ENCODE measurements at places on chromosomes 11 and 22.
A peak's percentile ranks its signal among the peaks of the same experiment; 100 is the strongest.

DNA sequence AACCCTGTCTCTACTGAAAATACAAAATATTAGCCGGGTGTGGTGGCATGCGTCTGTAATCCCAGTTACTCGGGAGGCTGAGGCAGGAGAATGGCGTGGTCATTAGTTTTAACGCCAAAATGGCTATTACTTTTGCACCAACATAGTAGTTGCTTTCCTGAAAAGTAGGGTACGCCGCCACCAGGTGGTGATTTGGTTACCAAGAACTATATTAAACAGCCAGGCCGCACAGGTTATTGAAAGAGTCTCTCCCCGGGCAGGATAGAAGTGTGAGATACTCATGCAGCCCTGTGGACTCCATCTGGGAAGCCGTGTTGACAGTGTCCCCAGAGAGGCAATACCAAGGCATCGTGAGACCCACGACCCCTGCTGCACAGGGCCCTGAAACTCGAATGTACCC lies 24.6 kb upstream of the LRRC32 start:
- DNase-seq = no peak

DNA sequence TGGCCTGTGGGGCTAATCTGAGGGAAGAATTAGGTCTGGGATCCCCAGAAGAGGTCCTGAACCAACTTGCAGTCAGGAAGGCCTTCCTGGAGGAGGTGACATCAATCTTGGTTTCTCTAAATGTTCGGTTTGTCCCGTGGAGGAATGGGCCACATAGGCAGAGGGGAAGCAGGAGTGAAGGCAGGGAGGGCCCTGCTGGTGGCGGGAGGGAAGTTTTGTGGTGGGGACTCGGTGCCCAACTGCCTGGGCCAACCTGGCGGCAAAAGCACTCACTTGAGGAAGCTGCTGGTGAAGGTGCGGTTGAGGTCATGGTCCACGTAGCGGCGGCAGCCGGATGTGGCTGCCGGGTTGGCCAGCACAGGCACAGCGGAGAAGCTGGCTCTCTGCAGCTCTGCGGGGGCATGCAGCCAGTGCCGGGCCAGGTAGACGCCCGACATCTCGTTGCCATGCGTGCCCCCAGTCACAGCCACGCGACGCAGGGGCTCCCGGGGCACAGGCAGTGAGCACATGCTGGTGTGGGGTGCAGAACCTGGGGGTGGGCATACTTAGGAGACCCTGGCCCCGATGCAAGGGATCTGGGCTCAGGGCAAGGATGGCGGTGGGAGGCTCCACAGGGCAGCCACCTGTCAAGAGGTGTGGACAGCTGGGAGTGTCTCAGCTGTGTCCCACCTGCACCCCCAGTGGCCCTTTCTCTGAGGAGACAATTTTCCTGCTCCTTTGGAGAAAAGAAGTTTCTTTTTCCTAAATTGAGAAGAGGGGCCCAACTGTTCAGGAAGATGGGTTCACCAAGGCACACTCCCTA lies 3.8 kb downstream of the ACY3 start:
- DNase-seq = peak; percentile 33

DNA sequence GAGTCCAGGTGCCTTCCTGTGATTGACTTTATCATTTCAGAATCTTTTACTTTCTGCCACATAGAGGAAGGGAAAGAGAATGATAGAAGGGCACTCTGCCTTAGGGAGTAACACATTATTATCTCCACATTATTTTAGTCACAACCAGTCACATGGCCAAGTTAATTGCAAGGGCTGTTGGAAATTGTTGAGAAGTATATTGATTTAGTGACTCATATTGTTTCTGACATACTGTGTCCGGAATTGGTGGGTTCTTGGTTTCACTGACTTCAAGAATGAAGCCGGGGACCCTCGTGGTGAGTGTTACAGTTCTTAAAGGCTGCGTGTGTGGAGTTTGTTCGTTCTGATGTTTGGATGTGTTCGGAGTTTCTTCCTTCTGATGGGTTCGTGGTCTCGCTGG lies 8.7 kb downstream of the OR51B4 start:
- no peak for DNase-seq

DNA sequence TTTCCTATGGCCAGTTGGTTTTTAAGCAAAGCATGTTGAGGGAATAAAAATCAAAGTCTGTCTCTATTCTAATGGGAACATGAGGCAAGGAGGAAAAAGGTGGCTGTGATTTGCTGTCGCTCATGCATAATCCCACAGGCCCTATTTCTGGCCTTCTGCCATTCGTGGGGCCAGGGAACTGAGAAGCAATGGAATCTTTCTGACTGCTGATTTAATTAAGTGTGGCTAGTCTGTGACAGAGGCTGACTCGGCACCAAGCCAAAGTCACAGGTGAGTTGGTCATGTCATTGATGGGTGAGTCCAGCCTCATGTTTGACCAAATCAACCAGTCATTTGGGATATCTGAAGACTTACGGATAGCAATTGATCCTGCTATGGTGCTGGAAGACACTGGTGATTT lies 429.3 kb upstream of the CADM1 start:
- DNase-seq = no peak

GRCh38 chr11:125073616-125074483 lies 10.7 kb downstream of the SLC37A2 start:
- no peak for DNase-seq

DNA sequence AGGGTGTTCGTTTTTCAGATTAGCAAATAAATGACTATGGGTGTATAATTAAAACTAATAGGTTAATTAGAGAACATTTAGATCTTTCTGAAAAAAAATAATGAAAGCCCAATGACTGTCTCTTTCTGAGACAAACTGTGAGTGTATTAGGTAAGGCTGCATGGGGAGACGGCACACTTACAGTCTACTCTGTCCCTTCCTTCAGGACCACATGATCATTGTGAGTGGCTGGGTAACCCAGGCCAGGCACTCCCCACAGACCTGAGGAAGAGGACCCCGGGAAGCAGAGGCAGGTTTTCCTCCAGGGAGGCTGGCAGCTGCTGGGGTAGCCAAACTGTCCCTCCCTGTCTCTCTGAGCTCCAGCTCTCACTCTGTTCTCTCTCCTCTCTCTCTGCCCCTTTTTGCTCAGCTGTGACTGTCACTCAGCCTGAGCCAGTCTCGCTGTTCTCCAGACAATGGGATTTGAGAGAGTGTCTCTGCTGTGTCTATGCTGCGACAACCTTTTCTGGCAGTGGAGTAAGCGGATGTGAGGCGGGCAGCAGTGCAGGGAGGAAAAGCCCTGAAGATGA lies 83.1 kb upstream of the NCAM1 start:
- DNase-seq = no peak

- DNase-seq = no peak
These were observed 9.7 kb upstream of the GLB1L3 start for GRCh38 chr11:134266440-134266839.

DNA sequence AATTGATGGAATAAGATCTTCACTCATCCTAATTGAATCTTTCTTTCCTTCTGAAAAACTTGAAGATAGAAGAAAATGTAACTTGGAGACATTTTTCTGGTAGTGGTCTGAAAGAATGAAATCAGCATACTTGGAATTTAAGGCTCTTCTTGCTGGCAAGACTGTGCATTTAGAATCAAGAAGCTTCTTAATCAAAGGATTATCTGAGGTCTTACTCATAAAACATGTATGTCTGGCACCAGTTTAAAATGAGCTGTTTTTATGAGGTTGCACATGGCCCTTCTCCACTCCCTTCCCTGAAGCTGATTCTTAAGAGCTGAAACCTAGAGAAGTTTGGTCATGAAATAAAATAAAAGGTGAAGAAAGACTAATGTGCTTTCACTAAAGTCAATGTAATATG lies 77.3 kb downstream of the ARHGEF12 start:
- DNase-seq = no peak

GRCh38 chr11:128832121-128832497 lies 35.0 kb downstream of the KCNJ1 start:
- no peak for DNase-seq

DNA sequence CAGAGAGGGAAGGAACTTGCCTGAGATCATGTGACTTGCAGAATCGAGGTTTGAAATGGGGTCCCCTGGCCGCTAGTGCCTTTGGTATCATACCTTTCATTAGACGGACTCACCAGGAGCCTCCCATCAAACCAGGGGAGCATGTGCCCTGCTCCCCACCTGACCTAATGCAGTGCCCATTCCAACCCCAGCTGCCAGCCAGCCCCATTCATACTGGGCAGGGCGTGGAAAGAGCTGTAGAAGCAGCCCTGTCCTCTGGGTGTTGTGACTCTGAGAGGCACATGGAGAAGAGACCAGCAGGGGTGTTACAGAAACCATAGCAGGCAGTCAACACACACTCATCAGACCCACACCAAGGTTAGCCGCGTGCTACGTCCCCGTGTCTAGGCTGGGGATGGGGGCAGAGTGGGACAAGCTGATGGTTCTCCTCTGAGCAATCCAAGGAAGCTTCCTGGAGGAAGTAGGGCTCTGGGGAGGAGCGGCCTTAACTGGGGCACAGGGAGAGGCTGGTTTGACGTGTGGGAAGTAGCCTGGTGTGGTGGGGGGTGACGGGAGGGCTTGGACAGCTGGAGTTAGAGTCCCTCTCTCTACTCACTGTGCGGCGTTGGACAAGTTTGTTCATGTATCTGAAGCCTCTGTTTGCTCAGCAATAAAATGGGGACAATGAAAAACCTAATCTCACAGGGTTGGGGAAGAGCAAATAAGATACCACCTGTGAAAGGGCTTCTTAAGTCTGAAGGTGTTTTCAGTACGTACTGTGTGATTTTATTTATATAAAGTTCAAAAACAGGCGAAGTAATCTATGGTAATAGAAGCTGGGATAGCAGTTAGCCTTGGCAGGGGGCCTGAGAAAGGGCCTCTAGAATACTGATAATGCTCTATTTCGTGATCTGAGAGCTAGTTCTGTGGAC lies 14.0 kb downstream of the GRIK4 start:
- no peak for DNase-seq

- no peak for DNase-seq
These were observed 166.8 kb upstream of the NCAM1 start for GRCh38 chr11:112794331-112794846.

- DNase-seq = no peak
These were observed 39.9 kb downstream of the MAML2 start for GRCh38 chr11:96303064-96303463.

DNA sequence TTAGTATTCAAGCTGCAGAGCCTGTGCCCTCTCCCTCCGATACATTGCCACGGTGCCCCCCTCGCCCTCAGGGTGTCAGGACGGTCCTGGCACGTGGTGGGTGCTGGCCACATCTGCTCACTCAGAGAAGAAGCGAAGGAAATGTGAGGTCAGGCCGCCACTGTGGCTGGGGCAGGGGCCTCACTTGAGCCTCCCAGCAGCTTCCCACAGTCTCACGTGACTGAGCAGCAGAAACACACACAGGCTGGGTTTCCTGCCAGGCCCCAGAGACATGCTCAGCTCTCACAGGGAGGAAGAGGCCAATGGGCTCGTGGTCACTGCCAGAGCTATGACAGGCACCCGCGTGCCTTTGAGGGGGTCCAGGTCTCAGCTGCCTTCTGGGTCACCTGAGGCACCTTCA lies 37.9 kb upstream of the PRR5 start:
- DNase-seq = peak; percentile 48

- DNase-seq = peak; percentile 82
These were observed 6.3 kb upstream of the FADS3 start for GRCh38 chr11:61897387-61898246.

- no peak for DNase-seq
These were observed 1.6 kb upstream of the SWAP70 start for GRCh38 chr11:9662273-9662672.

DNA sequence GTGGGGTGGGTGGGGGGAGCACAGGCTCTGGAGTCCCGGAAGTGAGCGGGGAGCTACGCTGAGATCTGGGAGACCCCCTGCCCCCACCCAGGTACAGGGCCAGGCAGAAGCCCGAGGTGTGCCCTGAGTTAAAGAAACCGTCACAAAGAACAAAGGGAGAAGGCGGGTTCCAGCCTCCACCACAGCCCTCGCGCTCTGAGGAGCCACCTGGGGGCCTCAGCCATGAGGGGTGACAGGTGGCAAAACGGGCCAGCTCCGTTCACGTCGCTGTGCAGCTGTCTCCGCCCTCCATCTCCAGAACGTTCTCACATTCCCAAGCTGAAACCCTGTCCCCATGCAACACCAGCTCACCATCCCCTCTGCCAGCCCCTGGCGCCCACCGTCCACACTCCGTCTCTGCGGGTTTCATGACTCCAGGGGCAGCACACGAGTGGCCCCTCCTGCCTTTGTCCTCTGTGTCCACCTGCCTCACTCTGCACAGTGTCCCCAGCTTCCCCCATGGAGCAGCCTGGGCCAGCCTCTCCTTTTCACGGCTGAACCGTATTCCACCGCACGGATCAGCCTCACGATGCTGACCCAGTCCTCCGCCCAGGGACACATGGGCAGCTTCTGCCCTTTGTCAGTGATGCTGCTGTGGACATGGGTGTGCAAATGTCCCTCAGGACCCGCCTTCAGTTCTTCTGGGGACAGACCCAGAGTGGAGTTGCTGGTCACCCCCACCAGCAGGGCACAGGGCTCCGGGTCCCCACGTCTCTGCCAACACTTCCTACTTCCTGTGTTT lies 1.7 kb upstream of the MUC5B start:
- no peak for DNase-seq

GRCh38 chr11:94669023-94669422 lies 99.1 kb upstream of the AMOTL1 start:
- DNase-seq = no peak

DNA sequence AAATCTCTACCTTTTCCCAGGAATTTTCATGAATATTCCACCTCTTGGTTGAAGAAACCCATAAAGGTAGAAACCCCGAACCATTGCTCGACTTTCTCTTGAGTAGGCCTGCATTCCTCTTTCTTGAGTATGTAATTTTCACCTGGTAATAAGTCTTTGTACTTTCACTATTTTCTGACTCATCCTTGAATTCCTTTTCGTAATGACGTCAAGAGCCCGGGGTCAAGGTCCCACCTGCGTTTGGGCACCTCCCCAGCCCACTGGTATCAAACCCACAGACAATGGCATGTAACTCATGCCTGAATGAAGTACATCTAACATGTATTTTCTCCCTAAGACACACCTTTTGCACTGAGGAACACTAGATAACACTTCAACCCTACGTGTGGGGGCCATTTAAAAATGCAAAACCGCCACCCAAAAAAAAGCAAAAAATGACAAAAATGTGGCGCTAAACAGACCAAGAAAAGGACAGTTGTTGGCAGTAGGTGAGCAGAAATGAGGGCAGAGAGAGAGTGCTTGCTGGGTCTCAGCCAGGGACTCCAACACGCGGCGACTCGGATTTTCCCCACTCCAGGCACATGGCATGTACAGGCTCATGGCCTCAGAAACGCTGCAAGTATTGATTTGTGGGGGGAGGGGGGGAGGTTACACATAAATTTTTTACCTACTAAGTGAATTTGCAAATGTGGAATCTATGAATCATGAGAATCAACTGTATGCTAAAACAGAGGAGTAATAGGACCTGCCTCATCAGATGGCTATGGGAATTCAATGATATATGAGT lies 4.1 kb upstream of the C11orf24 start:
- no peak for DNase-seq

- DNase-seq = no peak
These were observed 35.5 kb upstream of the SLC6A5 start for GRCh38 chr11:20563866-20564265.

All from activated naive CD4-positive, alpha-beta T cell treated with Interleukin-2 at 50 U/mL for 16 hours (primary cell).